Liver (tissue), 10 donors: ENCODE measurements at places on chromosomes 16 and 17. TPM values are rescaled to one million over a fixed set of nuclear protein-coding genes. Genes with fewer than 3 reads are reported as not detected.

The HSF4 gene
- 3.8 TPM for polyA plus RNA-seq

The COPS3 gene
- polyA plus RNA-seq, result 24.6 TPM

The PDILT gene
- not detected for polyA plus RNA-seq

The FADS6 gene
- polyA plus RNA-seq, result 2.1 TPM

The NPIPB13 gene
- 0.70 TPM for polyA plus RNA-seq

The MAPK8IP3 gene
- 8.5 TPM for polyA plus RNA-seq

DNA sequence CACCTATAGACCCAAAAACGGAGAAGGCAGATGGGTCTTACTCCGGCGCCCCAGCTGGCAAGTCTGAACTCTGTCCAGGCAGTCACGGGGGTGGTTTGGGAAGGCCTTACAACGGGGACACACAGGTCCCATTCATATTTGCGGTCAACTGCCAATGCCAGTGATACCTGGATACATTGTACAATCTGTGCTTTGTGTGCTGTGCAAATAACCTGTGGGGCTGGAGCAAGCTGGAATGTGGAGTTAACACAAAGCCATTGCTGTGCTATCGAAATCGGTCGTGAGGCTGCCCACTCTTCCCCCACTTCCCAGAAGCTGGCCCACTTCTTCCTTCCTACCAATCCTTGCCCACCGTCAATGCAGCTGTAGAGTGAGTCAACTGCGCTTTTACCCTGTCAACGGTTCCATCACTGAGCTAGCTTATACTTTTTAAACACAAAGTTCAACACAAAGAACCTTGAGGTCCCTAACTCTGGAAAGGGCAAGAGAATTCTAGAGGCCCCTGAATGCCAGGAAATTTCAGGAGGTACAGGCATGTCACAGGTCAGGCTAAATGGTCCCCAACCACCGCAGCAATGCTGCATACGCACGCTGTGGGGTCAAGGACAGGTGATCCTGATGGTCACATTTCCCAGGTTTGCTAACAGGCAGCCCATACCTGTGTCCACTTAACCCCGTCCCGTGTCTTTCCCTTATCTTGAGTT lies 122.8 kb downstream of the ZFHX3 start:
- no peaks in the 10 kb centered on the region for H3K36me3 ChIP-seq
- no peaks in the 10 kb centered on the region for H3K27me3 ChIP-seq
- H3K4me1 ChIP-seq, result no peaks in the 10 kb centered on the region
- H3K4me3 ChIP-seq, result no peak overlapping the region

DNA sequence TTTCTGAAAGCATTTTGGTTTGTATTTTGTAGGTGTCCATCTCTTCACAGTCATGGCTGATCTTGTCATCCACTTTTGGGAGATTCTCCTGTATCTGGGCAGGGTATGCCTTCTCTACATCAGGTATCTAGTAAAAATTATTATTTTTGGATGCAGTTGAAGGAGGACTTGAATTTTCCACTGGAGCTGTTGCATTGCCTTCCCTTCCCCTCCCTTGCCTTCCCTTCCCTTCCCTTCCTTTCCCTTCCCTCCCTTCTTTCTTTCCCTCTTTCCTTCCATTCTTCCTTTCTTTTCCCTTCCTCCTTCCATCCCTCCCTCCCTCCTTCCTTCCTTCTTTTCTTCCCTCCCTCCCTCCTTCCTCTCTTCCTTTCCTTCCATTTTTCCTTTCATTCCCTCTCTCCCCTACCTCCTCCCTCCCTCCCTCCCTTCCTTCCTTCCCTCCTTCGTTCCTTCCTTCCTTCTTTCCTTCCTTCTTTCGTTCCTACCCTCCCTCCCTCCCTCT lies 33.8 kb upstream of the CPHXL start:
- no peak overlapping the region for H3K27ac ChIP-seq
- no peaks in the 10 kb centered on the region for H3K27me3 ChIP-seq
- no peak for DNase-seq
- H3K4me3 ChIP-seq, result no peak overlapping the region
- H3K4me1 ChIP-seq, result no peaks in the 10 kb centered on the region

DNA sequence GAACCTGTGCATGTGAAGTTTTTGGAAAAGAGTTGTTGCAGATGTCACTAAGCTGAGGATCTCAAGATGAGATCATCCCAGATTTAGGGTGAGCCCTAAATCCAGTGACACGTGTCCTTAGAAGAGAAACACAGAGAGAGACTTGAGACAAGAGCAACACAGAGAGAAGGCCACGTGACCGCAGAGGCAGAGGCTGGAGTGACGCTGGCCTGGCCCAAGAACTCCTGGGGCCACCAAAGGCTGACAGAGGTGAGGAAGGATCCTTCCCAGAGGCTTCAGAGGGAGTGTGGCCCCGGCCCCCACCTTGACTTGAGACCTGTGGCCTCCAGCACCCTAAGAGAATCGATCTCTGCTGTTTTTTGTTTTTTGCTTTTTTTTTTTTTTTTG lies 12.1 kb upstream of the RHBDF2 start:
- no peaks in the 10 kb centered on the region for H3K4me1 ChIP-seq
- DNase-seq, result no peak
- no peaks in the 10 kb centered on the region for H3K27me3 ChIP-seq
- no peak overlapping the region for H3K4me3 ChIP-seq
- no peaks in the 10 kb centered on the region for H3K36me3 ChIP-seq
- no peak overlapping the region for H3K27ac ChIP-seq

DNA sequence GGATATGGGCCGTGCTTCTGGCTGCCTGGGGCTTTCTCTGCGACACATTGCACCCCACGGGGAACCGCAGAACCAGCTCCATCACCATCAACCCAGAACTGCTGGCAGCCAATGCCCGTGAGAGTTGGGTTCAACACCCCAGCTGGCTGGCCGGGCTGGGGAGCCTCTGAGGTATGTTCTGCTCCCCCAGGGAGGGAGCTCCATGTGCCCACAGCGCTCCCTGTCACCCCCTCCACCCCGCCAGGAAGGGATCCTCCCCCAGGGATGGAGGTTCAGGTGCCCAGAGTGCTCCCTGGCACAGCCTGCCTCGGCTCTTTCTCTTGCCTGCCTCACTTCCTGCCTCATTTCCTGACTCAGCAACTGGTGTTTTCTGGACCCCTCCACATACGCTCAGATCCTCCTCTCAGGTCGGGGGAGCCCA lies 24.2 kb upstream of the MPRIP start:
- no peak overlapping the region for H3K27ac ChIP-seq
- no peak for DNase-seq
- no peak overlapping the region for H3K4me3 ChIP-seq

DNA sequence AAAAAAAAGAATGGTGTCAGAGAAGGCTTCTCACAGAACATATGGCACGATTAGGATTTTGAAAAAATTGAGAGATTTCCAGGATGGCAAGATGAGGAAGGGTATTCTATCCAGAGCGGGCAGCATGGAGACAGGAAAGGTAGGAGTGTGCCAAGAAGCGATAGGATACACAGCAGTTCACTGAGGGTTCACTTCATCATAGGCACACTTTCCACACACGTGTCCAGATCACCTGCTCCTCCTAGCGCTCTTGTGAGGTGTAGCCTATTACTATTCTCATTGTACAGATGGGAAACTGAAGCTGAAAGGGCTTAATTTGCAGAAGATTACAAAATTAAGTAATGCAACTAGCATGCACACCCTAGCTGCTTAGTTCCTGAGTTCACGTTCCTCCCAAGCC lies 6.2 kb upstream of the ELAC2 start:
- H3K36me3 ChIP-seq, result no peaks in the 10 kb centered on the region
- no peak overlapping the region for H3K27ac ChIP-seq
- H3K4me1 ChIP-seq, result peaks cover 2% of the 10 kb centered on the region
- no peak overlapping the region for H3K4me3 ChIP-seq
- H3K27me3 ChIP-seq, result no peaks in the 10 kb centered on the region
